ENCODE measurements at places on chromosomes 2 and 18. TPM values are rescaled to one million over a fixed set of nuclear protein-coding genes. Genes with fewer than 3 reads are reported as not detected.

GRCh38 chr2:129135017-129135416 is 816.3 kb upstream of the HS6ST1 start:
- DNase-seq = no peak

DNA sequence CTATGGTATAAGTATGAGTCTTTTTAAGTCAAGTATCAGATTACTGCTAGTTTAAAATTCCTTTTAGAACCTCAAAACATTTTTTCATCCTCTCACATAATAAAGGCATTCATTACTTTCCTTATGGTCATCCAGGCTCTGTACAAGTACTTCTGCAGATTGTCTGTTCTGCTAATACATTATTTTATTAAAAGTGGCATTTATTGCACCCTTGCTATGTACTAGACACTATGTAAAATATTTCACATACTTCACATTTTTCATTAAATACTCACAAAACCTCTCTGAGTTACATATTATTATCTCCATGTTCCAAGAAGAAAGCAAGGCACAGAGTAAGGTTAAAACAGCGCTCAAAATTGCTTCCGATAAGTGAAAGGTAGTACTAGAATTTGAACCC is 84.1 kb downstream of the RAPH1 start:
- DNase-seq = no peak

- DNase-seq = no peak
Observed at GRCh38 chr2:224063298-224063648, 24.2 kb upstream of the SERPINE2 start.

- DNase-seq = no peak
Observed at GRCh38 chr2:108314586-108315296, 26.0 kb downstream of the SULT1C2 start.

DNA sequence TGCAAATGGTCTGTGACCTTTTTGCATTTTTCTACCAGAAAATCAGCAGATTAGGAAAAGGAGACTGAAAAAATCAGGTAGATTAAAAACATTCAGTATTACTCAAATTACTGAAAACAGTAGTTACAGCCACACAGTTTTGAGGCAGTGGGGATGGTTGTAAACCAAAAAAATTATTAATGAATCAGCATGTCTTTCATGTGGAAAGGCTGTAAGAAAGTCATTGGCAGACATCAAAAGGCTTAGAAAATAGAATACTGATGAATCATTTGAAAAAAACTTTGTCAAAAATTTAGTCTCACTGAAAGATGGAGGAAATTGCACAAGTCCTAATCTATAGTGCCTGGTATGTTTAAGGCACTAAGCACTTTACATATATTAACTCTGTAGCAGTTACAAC is 133.9 kb upstream of the GCFC2 start:
- no peak for DNase-seq

DNA sequence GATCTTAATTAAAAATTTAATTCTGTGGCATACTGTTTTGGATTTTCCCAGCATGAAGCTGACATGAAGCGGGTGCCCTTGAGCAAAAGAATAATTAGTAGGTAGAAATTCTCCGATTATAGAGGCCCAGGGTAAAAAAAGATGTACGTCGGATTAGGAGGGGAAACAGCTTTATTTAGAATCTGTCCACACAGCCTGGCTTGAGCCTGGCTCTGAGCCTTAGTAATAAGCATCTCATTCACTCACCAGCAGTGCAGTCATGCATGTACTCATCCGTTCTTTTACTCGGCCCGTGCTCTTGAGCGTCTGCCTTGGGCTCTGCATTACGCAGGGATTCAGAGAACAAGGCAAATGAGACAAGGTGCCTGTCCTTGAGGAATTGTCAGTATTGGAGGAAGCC is 219.3 kb downstream of the AGAP1 start:
- DNase-seq = no peak

DNA sequence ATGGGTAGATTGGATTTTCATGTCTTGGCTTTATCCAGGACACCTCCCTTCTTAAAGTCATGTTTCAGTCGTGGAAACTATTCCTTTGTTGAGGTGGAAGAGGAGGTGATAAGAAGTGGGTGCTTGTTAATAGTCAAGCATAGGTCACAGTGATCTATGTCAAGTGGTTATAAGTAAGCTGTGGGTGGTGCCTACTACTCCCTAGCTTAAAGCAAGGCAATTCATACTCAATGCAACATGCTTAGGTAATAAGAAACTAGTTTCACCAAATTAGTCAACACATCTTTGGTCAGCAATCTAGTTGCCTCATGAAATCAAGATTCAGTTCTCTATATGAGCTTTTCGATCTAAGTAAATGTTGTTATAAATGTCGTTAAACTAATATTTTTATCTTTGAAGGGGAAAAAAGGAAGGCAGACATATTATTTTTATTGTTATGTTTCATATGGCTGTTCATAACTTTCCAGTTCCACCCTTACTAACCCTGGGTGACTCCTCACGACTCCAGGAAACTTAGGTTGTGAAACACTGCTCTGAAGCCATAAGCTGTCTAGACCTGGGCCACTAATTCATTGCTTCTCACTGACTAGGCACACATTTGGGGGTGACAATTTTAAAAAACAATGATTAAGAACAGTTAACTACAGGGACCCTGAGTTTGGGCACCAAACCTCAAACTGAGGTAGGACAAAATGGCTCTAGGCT is 5.8 kb upstream of the ABCB11 start:
- no peak for DNase-seq

DNA sequence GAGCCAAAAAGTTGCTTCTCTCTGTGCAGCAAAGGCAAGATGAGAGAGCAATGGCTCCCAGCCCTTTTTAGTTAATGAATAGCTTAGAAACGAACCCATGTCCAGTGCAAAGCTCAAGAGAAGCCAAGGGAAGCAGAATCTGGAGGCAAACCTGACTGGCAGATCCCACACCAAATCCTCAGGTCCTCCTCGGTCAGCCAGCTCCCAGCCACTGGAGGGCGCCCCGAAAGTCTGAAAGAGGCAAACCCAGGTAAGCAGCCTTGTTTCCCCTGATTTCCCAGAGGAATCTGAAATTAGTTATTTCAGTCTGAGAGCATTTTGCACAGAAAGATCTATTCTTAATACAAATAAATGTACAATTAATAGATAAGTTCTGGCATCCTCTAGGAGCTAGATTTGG is 71.3 kb upstream of the PID1 start:
- DNase-seq = peak; percentile 37

DNA sequence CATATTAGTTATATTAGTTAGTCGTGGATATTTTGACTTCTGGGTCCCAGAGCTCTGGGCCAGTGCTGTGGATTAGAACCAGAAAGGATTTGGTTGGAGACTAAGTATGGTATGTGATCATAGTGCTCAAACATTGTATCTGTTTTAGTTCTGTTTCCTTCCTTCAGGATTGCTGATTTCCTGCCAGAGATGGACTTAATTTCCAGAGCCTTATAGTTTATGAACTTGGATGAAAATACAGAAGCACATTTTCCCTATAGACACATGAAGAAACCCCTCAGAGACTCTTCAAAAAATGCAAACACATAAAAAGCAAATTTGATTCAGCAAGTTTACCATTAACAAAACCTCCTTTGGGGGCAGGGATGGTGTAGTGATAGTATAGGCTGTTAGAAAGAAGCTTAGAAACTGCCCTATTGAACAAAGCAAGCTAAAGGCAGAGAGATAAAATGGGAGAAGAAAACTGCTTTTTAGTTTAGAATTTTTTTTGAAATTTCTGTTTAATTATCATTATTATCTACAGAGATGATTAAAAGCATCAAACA is 88.7 kb upstream of the EFEMP1 start:
- DNase-seq = no peak

GRCh38 chr18:22952525-22952924 is 19.4 kb downstream of the RBBP8 start:
- no peak for DNase-seq

- no peak for DNase-seq
Observed at GRCh38 chr2:120896901-120897300, 161.2 kb downstream of the GLI2 start.

GRCh38 chr2:39431592-39432316 is 5.3 kb downstream of the MAP4K3 start:
- DNase-seq = peak; percentile 67

DNA sequence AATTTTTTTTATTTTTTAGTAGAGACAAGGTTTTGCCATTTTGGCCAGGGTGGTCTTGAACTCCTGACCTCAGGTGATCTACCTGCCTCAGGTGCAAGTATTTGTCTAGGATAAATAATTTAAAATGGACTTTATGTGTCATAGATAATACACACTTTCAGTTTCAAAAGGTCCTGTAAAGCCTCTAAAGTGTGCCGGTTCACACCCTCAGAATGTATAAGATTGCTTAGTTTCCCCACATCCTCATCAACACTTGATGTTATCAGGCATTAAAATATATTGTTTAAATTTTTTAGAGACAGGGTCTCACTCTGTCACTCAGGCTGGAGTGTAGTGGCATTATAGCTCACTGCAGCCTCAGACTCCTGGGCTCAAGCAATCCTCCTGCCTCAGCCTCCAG is 170.5 kb downstream of the ANKRD44 start:
- no peak for DNase-seq

GRCh38 chr2:11661891-11662435 is 8.0 kb downstream of the NTSR2 start:
- no peak for DNase-seq

DNA sequence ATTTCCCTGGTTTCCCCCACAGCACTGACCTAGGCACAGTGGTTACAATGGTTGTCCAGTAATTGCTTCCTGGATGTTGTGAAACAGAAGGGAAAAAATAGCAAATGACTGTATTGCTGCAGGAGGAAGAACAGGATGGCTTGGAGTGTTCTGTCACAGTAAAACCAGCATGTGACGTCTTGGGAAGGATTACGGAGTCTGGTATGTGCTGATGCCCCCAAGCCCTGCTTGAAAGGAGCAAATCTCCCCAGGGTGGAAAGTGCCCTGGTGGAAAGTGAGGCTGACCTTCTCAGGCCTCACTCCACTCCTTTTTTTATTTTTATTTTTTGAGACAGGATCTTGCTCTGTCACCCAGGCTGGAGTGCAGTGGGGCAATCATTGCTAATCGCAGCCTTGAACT is 7.8 kb downstream of the RAB11FIP5 start:
- DNase-seq = no peak

DNA sequence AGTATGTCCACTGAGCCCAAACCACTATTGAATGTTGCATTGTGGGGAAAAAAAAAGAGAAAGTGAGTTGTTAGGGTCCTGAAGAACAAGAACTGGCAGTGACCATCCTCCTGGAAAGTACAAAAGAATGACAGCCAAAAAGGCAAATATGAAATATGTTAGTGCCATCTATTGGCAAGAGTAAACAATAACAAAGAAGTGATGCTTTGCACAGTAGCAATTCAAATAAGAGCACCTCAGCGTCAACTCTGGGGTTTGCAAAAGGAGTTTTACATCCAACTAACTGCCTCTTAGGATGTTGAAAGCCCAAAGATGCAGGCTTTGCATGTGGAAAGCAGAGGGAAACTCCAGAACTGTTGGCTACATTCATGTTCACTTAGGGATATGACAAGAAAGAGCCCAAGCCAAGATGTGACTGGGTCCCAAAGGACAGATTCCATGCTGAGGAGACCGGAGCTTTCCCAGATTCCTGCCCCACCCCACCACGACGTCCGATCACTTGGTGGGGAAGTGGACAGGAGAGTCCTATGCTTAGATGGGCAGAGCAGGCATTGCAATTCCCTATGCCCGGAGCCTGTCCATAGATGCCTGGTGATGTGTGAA is 15.6 kb downstream of the TRABD2A start:
- no peak for DNase-seq

GRCh38 chr2:18544171-18544570 is 16.3 kb downstream of the RDH14 start:
- DNase-seq = no peak

DNA sequence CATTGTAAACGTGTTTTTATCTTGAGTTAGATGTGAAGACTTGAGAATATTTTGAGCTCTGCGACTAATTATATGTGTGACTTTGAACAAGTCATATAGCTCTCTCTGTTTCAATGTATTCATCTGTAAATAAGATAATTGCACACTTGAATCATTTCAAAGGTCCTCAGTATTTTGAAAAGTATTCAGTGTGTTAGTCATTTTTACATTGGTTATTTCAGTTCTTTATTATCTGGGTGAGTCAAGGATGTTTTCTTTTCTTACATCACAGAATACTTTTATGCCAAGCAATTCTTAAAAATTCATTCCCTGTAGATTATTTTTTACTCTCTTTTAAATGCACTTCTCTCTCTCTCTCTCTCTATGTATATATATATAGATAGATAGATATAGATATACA is 1098.0 kb upstream of the ZEB2 start:
- DNase-seq = no peak

DNA sequence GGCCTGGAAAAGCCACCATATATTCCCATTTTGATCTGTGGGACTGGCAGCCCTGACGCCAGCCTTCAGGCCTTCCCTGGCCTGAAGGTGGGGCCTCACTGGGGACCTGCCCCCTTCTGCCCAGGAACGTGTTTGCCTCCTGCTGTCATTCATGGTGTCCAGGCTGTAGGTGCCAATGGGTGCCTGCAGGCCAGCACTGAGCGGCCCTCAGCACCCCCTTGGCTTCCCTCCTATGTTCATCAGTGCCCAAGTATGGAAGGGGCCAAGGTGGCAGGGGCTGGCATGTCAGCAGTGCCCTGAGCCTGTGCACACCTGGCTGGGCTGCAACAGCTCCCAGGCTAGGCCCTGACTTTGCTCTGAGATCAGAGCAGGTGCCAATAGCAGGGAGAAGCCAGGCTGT is 800.3 kb upstream of the RAB6C start:
- DNase-seq = no peak

DNA sequence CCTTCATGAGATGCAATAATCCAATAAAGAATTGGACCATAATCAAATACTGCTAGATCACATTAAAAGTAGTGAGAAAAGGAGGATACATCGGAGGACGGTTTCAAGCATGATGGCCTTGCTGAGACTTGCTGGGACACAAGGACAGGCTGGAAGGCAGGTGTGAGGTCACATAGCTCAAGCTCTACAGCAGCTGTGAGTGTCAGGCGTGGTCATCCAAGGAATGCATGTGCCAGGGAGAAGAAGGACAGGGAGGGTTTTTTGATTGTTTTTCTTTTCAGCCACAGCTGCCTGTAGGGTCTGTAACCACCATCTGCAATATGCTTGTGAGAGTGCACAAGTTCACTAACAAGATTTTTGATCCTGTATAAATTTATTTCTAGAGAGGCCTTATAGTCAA is 57.6 kb downstream of the BMP10 start:
- DNase-seq = no peak

DNA sequence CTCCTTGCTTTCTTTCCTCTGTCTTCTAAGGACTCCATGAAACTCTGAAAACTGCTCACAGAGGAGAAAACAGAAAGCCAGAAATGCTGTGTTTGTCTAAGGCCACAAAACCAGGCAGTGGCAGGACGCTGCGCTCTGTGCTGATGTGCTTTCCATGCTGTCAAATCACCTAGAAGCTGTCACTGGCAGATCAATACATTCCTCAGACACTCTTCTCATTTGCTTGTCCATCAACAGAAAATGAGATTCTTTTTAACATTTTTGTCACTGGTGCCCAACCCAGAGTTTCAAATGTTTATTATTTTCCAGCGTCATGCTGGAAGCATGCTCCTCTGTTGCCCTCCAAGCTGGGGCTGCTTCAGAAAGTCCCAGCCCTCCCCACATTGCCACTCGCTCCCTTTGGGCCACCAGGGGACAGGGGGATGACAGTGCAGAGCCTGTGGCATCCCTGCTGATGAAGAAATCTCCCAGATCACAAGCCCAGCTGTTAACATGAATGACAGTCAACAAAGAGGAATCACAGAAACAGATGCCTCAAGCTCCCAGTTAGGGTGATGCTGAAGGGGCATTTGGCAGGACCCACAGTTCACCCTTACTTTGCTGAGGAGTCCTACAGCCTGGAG is 117.5 kb upstream of the MEIS1 start:
- no peak for DNase-seq

Gene PRKAG3
- not detected for total RNA-seq

Gene SERPINB3
- not detected for total RNA-seq

Gene SIX3
- total RNA-seq = not detected

Gene GPR45
- total RNA-seq = not detected

Gene FLACC1
- total RNA-seq = 10.0 TPM

Gene SULT1C2
- total RNA-seq = 7.7 TPM

Gene OSR1
- total RNA-seq = 3.2 TPM

All from upper lobe of left lung (tissue), 6 donors.